ENCODE measurements at places on chromosomes 1 and 21. TPM values are rescaled to one million over a fixed set of nuclear protein-coding genes. Genes with fewer than 3 reads are reported as not detected.

MPL gene
- not detected for polyA plus RNA-seq

NTNG1 gene
- polyA plus RNA-seq: 6.5 TPM

TMPRSS3 gene
- polyA plus RNA-seq: not detected

TMEM167B gene
- polyA plus RNA-seq: 34.8 TPM

CD53 gene
- polyA plus RNA-seq: 1,279 TPM

PTPN14 gene
- polyA plus RNA-seq: 0.08 TPM

LHX8 gene
- not detected for polyA plus RNA-seq

PLEKHN1 gene
- 0.14 TPM for polyA plus RNA-seq

HSPB7 gene
- not detected for polyA plus RNA-seq

PRAMEF26 gene
- not detected for polyA plus RNA-seq
